ENCODE measurements at places on chromosomes 13 and 19.

DNA sequence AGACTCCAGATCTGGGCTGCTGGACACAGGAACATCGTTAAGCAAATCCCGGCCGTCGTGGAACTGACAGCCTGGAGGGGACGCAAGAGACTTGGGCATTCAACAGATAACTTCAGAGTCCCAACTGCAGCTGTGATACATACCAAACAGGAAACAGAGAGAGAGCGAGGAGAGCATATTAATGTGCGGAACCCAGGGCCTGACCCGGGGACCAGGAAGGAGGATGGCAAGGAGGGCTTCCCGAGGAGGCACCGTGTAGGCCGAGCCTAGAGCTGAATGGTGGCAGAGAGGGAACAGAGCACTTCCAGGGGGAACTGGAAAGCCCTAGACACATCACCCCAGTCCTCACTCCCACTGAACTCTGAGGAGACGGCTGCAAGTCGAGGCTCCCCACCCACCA is 68.1 kb downstream of the SIPA1L3 start:
- no peak for DNase-seq

GRCh38 chr13:85650613-85651012 is 148.6 kb downstream of the SLITRK6 start:
- no peak for DNase-seq

GRCh38 chr19:11843722-11844121 is 4.8 kb upstream of the ZNF439 start:
- DNase-seq, result no peak

DNA sequence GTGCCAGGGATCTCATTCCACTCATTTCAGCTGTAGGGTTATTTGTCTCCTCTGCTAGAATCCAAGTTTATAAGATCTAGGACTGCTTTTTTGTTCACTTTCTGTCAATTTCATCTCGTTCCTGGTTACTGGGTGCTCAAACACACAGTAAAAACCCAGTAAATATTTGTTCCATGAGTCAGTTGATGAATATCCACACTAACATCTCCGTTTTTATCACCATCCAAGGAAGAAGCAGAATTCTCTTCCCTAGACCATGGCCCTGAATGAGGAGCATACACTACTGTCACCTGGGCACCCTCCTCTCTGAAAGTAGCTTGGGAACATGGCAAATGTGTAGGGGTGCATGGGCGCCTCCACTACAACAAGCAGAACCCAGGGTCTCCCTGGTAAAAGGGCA is 390.8 kb downstream of the FOXO1 start:
- no peak for DNase-seq

DNA sequence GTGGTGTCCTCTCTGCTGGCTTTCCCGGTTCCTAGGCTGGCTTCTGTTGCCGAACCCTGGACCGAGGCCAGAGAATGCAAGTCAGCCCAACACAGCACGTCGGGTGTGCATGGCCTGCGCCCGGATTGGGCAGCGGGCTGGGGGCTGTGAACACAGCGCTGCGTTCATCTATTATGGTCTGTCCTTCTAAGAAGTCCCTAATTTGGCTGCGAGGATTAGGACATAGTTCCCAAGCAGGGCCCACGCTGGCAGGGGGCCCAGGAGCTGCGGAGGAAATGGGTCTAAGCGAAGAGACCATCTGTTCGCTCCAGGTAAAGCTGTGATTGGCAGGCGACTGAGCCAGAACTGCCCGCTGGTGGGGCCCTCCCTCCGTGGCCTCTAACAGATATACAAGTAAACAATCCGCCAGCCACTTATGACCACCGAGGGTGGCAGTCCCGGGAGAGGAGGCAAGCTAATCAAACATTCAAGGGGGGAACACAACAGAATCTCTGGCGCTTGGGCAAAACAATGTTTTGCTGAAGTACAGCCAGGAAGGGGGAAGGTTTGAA is 6.0 kb downstream of the SYCE2 start:
- DNase-seq, result peak; percentile 89

DNA sequence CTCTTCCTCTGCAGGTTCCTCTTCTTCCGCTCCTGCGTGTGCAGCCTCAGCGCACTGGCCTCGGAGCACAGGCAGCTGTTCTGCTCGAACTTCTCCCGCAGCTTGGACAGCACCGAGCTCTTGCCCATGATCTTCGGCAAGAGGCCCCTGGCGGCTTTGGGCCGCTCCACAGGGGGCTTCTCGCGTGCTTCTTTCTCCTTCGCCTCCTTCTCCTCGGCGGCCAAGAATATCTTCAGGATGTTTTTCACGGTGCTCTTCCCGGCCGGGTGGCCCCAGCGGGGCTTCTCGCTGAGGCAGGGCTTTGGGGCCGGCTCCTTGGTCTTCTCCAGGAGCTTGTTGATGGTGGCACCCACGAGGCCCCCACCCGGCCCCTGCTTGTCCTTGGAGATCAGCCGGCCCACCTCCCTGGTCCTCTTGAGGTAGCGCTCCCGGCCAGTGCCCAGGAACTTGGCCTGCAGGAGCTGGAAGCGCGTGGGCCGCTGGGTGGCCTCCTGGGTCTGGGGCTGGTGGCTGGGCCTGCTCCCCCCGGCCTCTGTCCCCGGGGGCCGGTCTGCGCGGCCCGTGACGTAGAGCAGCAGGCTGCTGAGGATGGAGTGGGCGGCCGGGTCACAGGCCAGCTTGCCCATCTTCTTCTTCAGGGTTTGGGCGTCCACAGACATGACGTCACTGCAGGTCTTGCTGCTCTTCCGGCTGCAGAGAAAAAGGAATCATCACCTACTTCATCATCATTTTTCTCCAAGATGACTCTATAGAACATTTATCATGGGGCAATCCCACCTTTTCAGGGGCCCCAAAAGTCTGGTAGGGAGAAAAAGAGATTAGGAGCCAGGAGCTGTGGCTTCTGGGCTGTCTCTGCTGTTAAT is 43.8 kb upstream of the GRTP1 start:
- DNase-seq, result no peak

- no peak for DNase-seq
These were observed 1770.0 kb downstream of the PCDH9 start for GRCh38 chr13:65460136-65460535.

GRCh38 chr19:1038978-1039645 is 795 bp upstream of the ABCA7 start:
- no peak for DNase-seq

DNA sequence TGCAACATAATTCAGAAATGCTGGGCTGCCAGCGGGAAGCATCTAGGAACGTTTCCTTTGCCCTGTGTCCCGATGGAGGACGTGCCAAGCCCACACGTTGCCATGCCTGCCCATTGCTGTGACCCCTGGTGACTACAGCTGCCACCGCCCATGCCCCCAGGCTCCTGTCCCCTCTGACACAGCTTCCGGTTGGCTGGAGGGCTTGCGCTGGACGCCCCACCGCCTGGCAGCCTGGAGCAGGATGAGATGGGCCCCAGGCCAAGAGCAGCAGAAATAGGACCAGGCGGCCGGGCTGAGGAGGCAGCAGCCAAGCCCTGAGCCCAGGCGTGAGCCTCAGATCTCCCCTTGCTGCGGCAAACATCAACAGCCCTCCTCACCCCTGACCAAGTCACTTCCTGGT is 125.9 kb downstream of the COL4A2 start:
- no peak for DNase-seq

- no peak for DNase-seq
These were observed 360.0 kb downstream of the DCT start for GRCh38 chr13:94119360-94119936.

- DNase-seq, result no peak
These were observed 7.4 kb downstream of the RAP2A start for GRCh38 chr13:97441368-97441767.

- no peak for DNase-seq
These were observed 1.7 kb upstream of the PLEKHG2 start for GRCh38 chr19:39410831-39411080.

- no peak for DNase-seq
These were observed 75.1 kb downstream of the COL4A2 start for GRCh38 chr13:110382229-110382628.

DNA sequence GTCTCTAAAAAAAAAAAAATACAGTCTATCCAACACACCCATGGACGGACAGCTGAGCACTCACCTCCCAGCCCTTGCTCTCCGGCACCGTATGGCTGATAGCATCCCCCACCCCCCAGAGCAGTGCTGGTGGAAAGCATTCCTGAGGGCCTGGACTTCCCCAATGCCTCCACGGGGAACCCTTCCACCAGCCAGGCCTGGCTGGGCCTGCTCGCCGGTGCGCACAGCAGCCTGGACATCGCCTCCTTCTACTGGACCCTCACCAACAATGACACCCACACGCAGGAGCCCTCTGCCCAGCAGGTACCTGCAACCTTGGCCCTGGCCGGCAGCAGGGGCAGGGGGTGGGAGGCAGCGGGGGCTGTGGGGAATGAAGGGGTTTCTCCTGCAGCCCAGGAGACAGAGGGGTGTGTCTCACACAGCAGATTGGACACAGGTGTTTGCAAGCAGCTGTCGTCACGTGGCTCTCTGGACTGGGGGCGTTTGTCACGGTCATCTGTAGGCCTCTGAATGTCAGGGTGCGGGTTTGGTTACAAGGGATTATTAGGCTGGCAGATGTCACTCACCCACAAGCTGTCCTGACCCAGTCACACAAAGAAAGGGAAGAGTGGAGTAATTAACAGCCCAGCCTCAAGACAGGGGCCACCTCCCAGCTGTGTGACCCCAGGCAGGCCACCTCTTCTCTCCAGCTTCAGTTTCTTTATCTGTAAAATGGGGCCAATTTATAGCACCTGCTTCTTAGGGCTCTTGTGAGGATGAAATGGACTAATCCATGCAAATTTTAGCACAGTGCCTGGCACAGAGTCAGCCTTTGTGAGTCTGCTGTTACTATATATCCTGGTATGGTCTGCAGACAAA is 19.3 kb downstream of the PLD3 start:
- DNase-seq, result no peak

- no peak for DNase-seq
These were observed 1.0 kb upstream of the MEF2B start for GRCh38 chr19:19170873-19171672.

DNA sequence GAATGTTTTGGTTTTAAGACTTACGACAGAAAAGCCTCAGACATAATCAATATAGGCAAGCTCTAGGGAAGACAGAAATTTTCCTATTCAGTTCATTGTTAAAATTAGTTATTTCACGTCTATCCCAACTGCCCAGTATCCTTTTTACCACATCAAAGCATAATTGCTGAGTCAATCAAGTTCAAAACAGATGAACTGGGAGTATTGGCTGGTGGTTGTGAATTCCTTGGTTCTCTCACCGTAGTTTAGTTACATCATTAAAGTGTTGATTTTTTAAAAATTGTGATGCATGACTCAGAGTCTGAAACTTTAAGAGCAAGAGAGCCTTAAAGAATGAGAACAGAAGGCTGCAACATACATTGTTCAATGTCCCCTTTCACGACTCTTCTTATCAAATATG is 143.3 kb upstream of the FREM2 start:
- no peak for DNase-seq

GRCh38 chr19:32824191-32824751 is 45.3 kb downstream of the SLC7A9 start:
- DNase-seq, result peak; percentile 9

GRCh38 chr13:21625366-21625765 is 21.4 kb upstream of the MICU2 start:
- peak; percentile 63 for DNase-seq

DNA sequence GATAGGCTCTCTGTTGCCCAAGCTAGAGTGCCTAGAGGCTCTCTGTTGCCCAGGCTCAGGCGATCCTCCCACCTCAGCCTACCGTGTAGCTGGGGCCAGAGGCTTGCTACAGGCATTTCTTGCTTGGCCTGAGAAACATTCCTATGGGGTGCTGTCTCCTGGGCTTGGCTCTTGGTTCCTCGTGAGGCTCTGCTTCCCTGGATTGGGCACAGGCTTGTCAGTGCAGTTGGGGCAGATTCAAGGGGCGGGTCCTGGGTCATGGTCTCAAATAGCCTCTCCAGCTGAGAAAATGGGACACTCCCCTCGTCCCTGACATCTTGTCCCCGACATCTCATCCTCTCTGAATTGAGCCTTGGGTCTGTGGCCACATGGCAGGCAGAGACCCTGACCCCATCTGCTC is 4.9 kb downstream of the TSSK6 start:
- no peak for DNase-seq
